ENCODE measurements at places on chromosomes 1 and 21.

GRCh38 chr1:84698151-84699110 lies 8.2 kb upstream of the SSX2IP start:
- DNase-seq = no peak

- no peak for DNase-seq
These were observed 364.5 kb downstream of the KCNH1 start for GRCh38 chr1:210769473-210769872.

GRCh38 chr1:198079432-198079951 lies 77.3 kb upstream of the NEK7 start:
- DNase-seq = no peak

GRCh38 chr1:30908696-30909364 lies at the start of gene SDC3:
SDC3 (minus strand) TSS chr1:30908758; CDS start chr1:30908586, 172 bp downstream.
- peak; percentile 78 for DNase-seq
